Posterior cingulate gyrus (tissue), 11 donors: ENCODE measurements at places on chromosomes 7 and 10.

DNA sequence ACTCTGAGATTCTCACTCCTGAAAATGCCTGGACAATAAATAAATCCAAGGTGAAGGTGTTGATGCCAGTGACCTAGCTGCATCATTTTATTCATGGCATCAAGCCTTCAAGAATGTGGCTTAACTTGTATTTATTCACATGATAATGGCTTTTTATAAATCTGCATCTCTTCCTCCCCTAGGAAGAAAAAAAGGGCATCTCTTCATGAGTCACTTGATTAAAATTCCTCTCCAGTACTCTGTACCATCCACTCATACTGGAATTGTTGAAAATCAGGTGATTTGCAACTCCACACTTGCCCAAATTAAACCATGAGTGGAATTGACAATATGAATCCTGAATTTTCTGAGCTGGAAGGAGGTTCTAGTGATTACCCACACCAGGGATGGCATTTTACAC is 30.2 kb downstream of the PTPRE start:
- no peak for DNase-seq

DNA sequence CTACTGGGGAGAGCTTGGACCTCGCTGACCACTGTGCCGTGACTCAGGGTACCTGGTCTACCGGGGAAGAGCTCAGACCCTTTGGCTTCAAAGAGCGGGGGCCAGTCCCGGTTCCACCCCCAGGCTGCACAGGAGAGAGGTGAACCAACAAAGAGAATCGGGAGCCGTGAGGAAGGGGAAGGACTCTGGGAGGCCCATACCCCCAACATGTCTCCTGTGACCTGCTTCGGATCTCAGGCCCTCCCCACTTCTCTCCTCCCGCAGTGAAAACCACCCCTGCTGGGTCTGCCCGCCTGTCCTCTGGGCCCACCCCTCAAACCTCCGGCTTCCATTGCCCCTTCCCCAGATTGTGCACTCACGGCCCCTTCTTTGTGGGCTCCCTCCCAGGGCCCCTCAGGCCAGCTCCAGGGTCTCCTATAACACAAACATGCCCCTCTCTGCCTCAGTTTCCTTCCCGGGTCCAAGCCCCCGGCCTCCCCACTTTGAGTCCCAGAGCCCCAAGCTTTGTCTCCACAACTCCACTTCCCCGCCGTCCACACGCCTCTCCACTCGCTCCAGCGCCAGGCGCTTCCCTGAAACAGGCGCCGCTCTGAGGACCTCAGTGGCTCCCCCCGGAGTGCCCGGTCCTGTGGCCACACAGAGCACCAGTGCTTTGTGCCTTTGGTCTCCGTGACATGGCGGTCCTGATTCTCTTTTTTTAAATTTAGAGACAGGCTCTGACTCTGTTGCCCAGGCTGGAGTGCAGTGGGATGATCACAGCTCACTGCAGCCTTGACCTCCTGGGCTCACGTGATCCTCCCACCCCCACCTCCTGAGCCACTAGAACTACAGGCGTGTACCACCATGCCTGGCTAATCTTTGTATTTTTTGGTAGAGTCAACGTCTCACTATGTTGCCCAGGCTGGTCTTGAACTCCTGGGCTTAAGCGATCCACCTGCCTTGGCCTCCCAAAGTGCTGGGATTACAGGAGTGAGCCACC is 7.5 kb upstream of the INTS1 start:
- DNase-seq = no peak

DNA sequence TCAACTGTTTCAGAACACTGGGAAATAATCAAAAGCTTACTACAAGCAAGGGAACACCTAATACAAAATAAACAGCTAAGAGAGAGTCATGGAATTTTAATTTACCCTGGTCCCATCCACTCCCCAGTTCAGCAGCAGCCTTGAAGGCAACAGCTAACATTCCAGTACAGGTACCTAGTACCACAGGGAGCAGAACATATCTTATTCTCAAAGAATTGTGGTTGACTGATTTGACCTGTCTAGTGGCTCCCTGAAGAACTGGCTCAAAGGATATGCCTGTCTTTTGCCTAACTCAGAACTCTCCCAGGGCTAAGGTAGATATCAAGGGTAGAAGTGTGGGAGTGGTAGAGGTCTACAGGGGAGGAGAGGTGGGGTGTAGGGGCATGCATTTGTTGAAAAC is 32.3 kb downstream of the SMURF1 start:
- DNase-seq = no peak

DNA sequence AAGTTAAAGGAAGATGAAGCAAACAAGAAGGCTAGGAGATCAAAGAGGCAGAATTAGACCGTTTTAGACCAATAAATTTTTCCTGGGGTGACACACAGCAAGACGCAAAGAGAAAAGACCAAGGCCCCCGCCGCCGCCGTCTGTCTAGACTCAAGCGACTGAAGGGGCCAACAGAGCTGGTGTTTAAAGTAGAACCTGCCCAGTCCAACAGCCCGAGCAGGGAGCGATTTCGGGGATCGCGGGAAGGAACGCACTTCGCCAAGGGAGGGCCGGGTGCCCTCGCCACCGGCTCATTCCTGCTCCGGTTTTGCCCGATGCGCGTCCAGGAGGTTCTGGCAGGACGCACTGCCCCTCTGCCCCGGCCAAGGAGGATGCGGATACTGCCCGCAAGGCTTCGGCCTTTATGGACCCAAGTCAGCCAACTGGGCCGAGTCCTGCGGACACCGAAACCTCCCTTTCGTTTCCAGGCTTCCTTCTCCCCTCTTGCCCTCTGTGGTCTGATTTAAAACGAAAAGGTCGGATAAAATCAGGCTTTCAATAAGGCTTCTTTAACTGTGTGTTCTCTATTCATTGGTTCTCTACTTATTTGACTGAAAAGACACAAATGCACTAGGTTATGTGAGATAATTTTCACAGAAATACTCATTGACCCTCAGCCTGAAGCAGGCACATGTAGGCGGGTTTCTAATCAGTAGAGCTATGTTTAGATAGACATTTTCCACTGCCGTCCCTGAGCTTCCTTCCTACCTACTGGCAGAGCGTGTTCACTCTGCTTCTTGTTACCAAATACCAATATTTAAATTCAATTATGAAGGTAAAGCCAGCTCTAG is 2.2 kb upstream of the HOXA7 start:
- DNase-seq = no peak

DNA sequence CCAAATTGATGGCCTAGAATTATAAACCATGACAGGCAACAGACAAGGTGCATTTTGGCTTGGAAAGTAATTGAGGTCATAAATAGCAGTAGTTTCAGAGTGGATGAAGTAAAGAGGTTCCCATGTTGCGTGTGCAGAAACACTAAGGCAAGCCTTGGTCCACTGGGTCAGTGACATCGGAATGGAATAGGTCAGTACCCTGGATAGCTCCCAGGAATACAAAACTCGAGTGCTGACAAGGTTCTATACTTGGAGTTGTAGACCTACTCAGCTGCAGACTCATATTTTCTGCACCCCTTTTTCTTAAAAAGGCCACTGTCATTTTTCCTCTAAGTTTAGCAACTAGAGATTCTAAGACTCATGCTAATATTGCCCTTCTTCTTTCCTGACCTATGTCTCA is 132.8 kb downstream of the DYNC1I1 start:
- DNase-seq = no peak

- no peak for DNase-seq
Measured at GRCh38 chr7:42080841-42081586, 156.0 kb downstream of the GLI3 start.

GRCh38 chr10:11546581-11546980 is 64.9 kb downstream of the USP6NL start:
- DNase-seq = no peak
